ENCODE measurements at places on chromosomes 4 and X.

DNA sequence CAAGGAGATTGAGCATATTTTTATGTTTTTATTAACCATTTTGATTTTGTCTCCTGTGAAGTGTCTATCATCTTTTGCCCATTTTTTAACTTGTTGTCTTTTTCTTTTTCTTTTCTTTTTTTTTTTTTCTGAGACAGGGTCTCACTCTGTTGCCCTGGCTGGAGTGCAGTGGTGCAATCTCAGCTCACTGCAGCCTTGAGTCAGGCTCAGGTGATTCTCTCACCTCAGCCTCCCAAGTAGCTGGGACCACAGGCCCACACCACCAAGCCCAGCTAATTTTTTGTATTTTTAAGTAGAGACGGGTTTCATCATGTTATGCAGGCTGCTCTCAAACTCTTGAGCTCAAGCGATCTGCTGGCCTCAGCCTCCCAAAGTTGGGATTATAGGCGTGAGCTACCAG, 4.6 kb upstream of the ADD1 start:
- no peak for DNase-seq

DNA sequence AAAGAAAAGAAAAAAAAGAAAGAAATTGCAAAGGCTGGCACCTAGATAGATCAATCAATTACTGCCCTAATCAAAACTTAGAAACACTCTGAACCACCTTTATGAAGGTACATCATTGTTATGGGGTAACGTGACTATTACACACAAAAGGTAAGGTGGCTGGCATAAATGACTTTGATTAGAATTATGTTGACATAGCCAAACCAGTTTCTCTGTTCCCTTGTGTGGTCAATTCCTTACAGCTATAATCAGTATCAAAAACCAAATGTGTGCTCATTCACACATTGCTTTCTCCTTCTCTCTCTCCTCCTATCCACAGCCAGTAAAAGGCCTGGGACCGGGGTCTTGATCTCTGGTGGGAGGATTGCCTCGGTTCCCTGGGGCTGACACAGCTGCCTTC, 48.7 kb downstream of the RHOH start:
- no peak for DNase-seq

- DNase-seq, result no peak
These were observed 79.9 kb upstream of the GABRA3 start for GRCh38 chrX:152530967-152531366.

DNA sequence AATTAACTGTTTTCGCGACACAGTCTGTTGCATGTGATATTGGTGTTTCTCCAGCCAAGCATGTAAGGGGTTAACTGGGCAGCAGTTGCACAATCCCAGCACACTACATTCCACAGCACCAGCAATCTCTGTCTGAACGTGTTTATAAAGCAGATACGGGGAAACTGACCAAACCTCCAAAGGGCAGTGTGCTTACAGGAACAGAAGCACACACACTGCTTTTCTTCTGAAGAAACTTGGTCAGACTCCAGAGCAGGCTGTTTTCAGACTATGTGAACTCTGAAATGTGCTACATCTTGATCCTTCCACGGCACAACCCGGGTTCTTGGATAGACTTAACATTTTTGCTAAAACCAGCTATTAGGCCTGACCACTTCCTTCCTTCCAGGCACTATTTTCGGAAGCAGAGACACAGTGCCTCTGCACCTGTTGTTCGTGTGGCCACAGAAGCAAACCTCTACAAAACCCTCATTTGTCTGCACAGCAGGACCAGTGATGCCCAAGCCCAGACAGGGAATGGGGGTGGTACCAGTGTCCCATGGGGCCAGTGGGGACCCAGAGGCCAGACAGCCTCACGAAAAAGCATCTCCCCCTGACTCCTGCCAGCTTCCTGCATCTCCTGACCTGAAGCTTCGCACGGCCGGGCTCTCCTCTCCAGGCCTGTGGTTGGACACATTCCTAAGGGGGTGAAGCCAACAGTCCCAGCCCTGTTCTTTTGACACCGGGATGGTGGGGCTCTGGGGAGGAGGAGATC, 90.1 kb downstream of the IRF2 start:
- DNase-seq, result no peak

GRCh38 chr4:15832523-15833451, 54.7 kb downstream of the CD38 start:
- no peak for DNase-seq

DNA sequence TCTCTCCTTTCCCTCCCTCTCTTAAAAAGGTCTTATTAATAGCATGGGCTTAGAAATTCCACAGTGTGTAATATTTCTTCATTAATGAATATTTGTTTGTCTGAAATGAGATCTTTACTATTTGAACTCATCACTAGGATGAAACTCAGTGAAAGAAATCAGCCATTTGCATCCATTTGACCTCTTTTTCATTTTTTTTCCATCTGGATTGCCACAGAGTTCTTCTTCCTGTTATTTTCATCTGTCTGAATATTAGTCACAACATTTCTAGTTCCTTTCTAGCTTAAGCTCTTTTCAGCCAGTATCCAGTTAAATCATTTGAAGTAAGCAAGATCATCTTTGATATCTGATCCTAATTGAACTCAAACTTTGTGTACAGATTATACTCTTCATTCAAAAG, 69.2 kb upstream of the PLS3 start:
- DNase-seq, result no peak

DNA sequence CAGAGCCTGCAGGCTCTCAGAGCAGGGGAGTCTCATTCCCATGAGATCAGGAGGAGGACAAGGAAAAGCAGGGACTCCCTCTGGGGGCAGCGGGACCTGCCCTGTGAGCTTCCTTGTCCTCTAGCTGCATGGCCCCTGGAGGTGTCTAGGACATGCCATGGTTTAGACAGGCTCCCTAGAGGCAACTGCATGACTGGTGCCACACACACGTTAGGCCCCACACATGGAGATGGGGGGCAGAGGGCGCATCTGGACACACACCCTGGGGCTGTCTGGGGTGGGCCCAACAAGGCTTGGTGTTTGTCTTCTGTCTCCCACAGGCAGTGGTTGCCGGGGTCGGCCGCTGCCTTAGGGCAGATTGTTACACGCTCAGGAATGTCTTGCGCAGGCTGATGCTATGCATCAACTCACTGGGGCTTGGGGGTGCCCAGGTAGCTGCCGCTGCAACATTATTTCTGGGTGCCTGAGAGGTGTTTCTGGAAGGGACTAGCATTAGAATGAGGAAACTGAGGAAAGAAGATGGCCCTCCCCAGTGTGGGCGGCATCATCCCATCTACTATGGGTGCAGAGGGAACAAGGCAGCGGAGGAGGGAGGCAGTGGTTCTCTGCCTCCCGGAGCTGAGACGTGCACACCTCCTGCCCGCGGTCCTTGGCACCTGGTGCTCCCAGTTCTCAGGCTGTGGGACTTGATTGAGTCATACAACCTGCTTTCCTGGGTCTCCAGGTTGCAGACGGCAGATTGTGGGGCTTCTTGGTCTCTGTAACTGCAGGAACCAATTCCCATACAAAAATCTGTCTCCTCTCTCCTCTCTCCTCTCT, 32.1 kb upstream of the GPR78 start:
- DNase-seq, result no peak

DNA sequence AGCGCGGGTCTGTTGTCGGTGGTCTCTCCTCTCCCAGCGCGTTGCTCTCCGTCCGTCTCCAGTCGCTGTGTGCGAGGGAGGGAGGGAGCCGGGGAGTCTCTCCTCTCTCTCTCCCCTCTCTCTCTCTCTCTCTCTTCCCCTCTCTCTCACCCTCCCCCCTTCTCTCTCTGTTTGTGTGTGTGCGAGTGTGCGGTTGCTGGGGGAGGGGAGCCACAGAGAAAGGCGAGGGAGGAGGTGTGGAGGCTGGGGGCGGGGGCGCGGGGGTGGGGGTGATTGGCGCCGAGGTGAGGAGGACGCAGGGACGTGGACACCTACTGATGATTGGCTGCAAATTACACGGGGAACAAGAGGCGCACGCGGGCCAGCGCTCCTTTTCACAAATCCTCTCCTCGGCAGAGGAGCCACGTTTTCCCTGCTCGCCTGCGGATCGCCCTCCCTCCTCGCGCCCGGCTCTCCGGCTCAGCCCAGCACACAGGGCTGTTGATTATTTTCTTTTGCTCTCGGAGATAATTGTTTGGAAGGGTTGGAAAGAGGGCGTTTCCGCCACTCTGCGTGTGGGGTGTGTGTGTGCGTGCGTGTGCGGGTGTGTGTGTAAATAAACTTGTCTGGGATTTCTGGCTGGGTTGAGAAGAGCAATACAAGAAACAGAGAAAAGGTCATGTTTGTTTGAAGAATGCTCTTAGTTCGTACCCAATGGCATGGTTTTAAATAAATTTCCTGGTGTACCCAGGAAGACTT, at the start of gene CXXC4:
Gene CXXC4 (minus strand): TSS at position 73 of the 738 bp plus-strand sequence. CDS start 3,092 bp downstream, outside the sequence.
- no peak for DNase-seq

GRCh38 chrX:37997096-37997495, 9.3 kb upstream of the SYTL5 start:
- DNase-seq, result no peak

GRCh38 chr4:113223001-113223400, 173.5 kb downstream of the ANK2 start:
- DNase-seq, result no peak

- no peak for DNase-seq
These were observed 860.9 kb upstream of the FTHL17 start for GRCh38 chrX:31932769-31933168.

DNA sequence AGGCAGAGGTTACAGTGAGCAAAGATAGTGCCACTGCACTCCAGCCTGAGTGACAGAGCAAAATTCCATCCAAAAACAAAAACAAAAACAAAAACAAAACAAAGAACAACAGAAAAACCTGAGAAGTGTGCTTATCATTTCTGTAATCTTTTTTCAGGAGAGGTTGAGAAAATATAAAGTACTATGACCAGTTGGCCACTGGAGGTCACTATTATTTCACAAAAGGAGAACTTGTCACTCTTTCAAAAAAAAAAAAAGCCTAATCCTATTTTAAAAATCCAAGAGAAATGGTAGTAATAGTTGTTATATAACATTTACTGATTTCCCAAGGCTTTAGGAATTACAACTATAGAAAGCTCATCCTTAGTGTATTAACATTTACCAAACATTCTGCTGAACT, 24.9 kb upstream of the RNF150 start:
- DNase-seq, result no peak

DNA sequence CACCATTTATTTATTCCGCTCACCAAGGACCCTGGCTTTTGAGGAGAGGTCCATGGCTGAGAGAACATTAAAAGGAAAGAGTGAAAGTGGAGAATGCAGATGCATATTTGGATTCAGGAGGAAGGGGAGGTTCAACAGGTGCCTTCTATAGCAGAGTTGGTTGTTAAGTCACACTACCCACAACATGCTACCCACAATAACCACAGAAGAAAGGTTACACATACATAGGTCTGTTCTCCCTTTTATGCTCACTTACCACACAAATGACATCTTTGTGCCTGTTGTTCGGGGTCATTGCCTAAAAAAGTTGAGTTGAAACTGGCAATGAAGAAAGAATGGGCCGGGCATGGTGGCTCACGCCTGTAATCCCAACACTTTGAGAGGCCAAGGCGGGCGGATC, 587.4 kb downstream of the RPA4 start:
- no peak for DNase-seq

DNA sequence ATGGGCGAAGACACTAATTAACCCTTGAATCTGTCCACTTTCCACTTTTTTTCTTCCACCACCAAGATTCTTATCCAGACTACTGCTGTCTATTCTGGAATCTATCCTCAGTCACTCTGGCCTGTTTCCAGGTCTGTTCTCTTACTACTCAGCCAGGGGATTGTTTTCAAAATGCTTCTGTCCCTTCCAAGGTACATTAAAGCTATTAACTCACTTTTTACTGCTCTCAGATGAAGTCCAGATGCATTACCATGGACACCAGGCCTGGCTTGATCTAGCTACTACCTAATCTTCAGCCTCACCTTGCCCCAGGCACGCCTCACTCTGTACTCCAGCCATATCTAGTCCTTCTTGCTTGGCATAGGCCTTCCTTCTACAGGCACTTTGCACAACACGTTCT, 66.4 kb downstream of the GALNT7 start:
- DNase-seq, result no peak

GRCh38 chrX:102847362-102847761, 89.7 kb upstream of the RAB40AL start:
- no peak for DNase-seq

DNA sequence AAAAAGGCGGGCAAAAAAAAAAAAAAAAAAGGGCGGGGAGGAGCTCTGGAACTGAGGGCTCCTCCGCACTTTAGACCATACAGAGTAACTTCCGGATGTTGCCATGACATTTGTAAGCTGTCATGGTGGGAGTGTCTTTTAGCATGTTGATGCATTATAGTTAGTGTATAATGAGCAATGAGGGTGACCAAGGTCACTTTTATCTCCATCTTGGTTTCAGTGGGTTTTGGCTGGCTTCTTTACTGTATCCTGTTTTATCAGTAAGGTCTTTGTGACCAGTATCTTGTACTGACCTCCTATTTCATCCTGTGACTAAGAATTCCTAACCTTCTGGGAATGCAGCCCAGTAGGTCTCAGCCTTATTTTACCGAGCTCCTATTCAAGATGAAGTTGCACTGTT, 193.4 kb downstream of the UGT8 start:
- DNase-seq, result no peak

GRCh38 chrX:120749141-120749846, 119.4 kb upstream of the C1GALT1C1 start:
- no peak for DNase-seq

- DNase-seq, result no peak
These were observed 866 bp upstream of the EMD start for GRCh38 chrX:154378059-154378798.

DNA sequence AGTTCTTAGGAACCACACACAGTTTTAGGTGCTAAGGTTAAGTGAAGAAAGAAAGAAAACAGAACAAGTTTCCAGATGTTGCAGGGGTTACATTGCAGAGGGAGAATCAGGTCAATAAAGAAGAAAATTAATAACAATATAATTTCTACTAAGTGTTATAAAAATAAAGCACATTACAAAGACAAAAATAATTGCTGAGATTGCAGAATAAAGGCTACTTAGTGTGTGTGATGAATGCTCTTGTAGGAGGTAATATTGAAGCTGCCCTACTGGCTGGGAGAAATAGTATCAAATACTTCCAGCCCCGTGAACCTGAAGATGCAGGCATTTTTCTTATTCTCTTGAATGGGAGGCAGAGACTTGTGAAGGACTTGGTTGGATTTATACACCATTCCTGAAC, 33.2 kb upstream of the FAM9A start:
- DNase-seq, result no peak

- DNase-seq, result no peak
These were observed 106.5 kb downstream of the TNIP2 start for GRCh38 chr4:2649604-2650114.

GRCh38 chr4:144715230-144715629, 69.3 kb downstream of the HHIP start:
- DNase-seq, result no peak

GRCh38 chr4:89022426-89023128, 34.4 kb downstream of the FAM13A start:
- no peak for DNase-seq

GRCh38 chr4:89299153-89299791, 8.3 kb downstream of the GPRIN3 start:
- no peak for DNase-seq

DNA sequence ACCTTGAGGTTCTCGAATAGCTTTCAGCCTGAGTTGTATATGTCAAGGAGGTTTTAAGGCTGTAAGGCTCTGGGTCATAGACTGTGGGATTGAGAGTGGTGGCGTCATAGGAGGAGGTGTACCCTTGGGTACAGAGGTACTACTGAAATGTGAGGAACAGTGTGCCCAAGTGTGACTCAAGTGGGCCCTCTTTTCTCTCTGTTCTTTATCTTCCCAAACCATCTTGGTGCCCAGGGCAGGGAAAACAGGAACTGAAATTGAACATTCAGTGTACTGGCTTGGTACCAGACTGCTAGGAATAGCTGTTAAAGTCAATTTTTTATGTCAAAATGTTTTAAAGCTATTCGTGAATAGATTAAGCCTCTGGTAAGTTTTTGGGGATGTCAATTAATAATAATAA, 136.2 kb upstream of the RPS6KA3 start:
- DNase-seq, result no peak

All from activated CD4-positive, CD25-positive, alpha-beta regulatory T cell treated with anti-CD3 and anti-CD28 coated beads, Interleukin-2, amount 50 U/mL, for 72 hours (primary cell).